ENCODE measurements at places on chromosomes 6 and 20.

DNA sequence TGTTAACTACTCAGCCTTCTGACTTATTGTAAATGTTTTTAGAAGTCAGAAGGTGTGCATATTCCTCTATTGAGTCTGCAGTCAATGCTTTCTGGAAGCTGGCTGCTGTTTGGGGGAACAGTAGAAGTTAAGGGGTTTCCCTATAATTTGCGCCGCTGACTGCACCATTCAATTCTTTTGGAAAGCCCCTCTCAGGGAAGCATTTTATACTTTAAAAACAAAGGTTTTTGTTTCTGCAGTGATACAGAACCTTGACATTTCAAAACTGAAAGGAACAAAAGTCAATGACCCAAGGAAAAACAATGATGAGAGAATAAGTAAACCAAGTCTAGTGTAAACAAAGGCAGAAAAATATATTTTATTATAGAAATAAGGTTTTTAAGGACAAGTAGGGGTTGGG lies 120.8 kb upstream of the TNFAIP3 start:
- DNase-seq, result no peak

- no peak for DNase-seq
Observed at GRCh38 chr6:28860581-28860980, 63.2 kb downstream of the TRIM27 start.

GRCh38 chr6:82072751-82073150 lies 174.8 kb downstream of the IBTK start:
- no peak for DNase-seq

DNA sequence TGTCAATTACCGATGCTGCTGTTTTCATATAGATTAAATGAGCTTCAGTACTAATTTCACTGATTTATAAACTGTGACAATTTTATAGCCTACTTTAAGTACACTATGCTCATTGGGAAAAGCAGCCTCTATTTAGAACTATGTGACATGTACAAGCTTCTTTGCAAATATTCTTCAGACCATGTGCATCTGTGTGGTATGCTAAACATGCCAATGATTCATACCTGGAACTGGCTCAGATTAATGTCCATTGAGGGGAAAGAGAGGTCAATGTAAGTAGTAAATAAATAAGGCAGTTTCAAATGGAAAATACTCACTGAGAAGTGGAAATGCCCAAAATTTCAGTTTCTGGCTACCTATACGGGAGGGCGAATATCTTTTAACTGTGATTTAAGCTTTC lies 777.7 kb downstream of the C6orf118 start:
- DNase-seq, result no peak

DNA sequence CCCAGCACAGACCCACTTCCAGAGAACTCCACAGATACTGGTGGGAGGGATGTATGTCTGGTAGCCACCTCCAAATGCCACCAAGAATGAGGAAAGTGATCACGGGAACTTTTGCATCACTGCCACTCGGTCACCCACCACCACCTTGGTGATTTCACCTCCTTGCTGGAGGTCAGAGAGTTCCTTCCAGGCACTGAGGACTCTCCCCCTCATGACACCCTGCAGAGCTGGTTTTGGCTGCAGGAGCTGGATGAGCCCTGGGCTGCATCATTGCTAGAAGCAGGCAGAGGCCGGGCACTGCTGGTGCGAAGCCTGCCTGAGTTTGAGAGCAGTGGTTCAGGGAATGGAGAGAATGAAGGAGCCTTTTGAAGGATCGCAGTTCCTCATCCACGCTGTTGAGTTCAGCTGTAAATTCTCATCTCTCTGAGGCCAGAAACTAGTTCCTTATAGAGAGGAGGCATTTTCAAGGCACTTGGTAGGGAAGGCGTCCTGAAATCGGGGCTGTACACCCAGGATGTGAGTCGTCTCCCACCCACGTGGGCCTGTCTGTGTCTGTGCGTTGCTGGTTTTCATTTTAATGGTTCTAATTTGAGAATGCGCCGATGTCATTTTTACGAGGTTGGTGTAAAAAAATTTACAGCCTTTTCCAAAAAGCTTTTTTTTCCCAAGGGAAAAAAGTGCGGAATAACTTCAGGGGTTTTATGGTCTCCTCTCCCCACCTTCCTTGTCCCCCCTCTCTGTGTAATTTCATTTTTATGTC lies 25.0 kb downstream of the FOXP4 start:
- no peak for DNase-seq

DNA sequence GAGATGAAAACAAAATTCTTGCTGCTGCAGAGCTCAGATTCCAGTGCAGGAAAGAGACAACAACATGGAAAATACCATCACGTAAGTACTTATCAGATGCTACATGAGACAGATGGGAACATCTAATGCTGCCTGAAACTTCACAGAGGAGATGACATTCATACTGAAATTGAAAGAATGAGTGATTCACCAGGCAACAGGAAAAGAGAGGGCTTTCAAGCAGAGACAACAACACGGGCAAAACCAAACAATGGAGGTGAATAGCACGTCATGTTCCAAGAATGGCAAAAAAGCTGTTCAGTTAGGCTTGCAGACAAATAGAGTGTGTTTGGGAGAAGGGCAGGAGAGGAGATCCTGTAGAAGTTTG lies 39.3 kb downstream of the GTF2H5 start:
- DNase-seq, result no peak

DNA sequence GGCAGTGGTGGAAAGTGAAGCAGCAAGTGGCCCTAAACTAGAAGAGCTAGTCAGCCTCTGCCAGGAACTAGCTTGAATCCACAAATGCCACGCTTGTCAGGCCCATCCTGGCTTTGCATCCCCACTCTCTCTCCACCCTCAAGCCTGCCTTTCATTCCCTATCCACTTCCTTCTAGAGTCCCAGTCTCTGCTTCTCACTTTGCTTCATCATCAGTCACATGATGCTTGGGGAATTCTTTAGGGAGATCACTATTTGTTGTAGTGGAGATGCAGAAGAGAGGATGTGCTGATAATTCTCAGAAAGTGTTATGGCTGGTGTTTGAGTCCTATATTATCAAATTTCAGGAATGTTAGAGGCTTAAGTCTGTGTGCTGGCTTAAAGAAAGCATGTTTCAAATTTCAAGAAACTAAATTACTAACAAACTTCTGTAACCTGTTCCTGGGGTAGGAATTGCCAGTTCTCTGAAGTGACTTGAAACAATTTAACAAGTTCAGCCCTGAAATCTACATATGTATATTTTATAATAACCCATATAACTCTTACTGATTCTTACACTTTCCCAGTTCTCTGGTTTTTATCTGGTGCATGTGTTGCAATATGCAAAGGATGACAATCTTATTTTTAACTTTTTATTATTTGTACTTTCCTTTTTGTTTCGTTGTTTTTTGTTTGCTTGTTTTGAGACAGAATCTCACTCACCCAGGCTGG lies 7.5 kb downstream of the TRIM39 start:
- no peak for DNase-seq

DNA sequence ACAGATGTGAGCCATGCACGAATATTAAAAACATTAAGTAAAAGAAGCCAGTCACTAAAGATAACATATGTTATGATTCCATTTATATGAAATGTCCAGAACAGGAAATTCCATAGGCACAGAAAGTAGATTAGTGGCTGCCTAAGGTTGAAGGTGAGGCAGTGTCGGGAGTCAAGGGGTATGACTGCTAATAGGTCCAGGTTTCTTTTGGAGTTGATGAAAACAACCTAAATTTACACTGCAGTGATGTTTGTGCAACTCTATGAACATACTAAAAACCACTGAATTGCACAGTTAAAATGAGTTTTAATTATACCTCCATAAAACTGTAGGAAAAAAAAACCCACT lies 14.4 kb downstream of the SRPK1 start:
- no peak for DNase-seq

GRCh38 chr20:6665621-6666355 lies 101.7 kb upstream of the BMP2 start:
- DNase-seq, result peak; percentile 29

- peak; percentile 47 for DNase-seq
Observed at GRCh38 chr6:33419580-33420490, at the start of gene SYNGAP1. TSS of gene SYNGAP1 (plus strand) at chr6:33420065. CDS start at chr6:33420265, 200 bp downstream.

DNA sequence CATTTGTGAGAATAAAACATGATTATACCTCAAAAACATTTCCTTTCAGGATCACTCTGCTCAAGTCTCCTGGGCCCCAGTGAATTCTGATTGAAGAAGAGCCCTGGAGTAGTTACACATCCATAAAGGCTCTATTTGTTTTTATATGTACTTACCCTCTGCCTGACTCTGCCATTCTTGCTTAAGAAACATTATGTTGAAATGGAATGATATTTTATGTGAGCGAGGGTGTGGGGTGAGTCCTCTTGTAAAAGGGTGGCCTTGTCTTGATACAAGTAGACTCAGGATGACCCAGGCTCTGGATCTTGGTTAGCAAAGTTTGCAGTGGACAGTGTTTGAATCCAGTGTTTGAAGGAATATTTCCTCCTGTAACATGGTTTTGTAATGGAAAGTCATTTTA lies 215.4 kb upstream of the PREP start:
- DNase-seq, result no peak

DNA sequence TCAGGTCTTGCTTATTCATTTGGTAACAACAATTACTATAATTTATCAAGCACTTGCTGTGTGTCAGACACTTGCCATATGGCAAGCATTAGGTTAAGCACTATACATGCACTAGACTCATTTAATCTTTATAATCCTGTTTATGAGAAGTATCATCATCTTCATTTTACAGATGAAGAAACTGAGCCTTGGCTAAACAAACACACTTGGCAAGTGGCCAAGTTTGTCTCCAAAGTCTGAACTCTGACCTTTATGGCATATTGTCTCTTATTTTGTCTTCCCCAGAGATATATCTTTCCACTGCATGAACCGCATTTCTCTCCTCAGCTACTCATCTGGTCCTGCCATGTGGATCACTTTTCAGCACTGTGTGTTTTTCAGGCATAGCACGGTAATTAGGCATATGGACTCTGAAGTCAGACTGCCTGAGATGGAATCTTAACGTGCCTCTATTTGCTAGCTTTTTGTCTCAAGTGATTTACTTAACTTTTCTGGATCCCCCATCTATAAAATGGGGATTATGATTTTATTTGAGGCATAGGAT lies 4.7 kb downstream of the ADGRF5 start:
- DNase-seq, result peak; percentile 49

- DNase-seq, result no peak
Observed at GRCh38 chr6:22071270-22072041, 225.4 kb downstream of the PRL start.
